Activated CD4-positive, alpha-beta memory T cell treated with anti-CD3 and anti-CD28 coated beads, Interleukin-2, amount 10 ng/mL, durations not matched to agents 7 days and 5 days (primary cell): ENCODE measurements at places on chromosomes 5 and 9.

GRCh38 chr5:132971483-132972435, 8.3 kb upstream of the AFF4 start:
- no peak overlapping the region for H3K27ac ChIP-seq
- H3K4me1 ChIP-seq: no peaks in the 10 kb centered on the region
- peaks cover 3% of the 10 kb centered on the region for H3K27me3 ChIP-seq
- no peak for DNase-seq

- no peaks in the 10 kb centered on the region for H3K4me1 ChIP-seq
- no peaks in the 10 kb centered on the region for H3K36me3 ChIP-seq
- no peak for DNase-seq
- no peak overlapping the region for H3K27ac ChIP-seq
Measured at GRCh38 chr9:107547772-107548297, 58.3 kb upstream of the KLF4 start.

DNA sequence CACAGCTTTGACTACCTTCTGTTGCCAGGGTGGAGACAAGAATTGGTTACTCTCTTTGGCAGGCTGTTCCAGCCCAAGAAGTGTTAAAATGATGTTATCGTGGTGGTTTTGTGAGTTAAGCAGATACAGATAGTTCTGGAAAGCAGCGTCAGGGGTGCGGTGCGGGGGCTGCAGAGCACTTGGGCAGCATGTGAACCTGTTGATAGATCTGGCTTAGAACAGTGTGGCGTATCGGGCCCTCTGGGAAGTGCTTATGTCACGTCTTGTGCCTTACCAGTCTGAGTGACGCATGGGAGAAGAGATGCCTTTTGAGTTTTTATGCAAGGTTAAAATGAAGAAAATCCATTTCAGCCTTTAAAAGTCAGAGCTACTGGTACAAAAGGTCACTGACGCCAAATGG, 152.5 kb downstream of the PRKACG start:
- no peak overlapping the region for H3K4me3 ChIP-seq
- no peak for DNase-seq
- no peak overlapping the region for H3K27ac ChIP-seq
- no peaks in the 10 kb centered on the region for H3K36me3 ChIP-seq

DNA sequence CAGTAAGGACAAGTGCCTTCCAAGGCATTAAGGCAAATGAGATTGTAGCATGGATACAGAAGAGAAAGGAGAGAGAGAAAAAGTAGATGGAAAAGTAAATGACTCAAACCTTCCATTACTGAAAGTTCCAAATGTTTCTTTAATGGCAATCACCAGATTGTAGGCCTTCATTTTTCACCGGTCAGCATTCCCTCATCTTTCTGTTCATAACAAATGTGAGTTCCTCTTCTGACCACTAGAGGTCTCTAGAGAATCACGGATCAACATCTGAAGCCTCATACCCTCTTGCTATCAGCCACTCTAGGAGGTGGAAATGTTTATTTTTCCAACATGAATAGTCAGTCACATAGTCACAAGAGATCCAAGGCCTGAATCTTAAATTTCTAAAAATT, 73.6 kb upstream of the RPS23 start:
- H3K27me3 ChIP-seq: no peaks in the 10 kb centered on the region
- DNase-seq: no peak
- H3K27ac ChIP-seq: no peak overlapping the region
- no peaks in the 10 kb centered on the region for H3K36me3 ChIP-seq
- peaks cover 46% of the 10 kb centered on the region for H3K4me1 ChIP-seq
- H3K4me3 ChIP-seq: no peak overlapping the region

DNA sequence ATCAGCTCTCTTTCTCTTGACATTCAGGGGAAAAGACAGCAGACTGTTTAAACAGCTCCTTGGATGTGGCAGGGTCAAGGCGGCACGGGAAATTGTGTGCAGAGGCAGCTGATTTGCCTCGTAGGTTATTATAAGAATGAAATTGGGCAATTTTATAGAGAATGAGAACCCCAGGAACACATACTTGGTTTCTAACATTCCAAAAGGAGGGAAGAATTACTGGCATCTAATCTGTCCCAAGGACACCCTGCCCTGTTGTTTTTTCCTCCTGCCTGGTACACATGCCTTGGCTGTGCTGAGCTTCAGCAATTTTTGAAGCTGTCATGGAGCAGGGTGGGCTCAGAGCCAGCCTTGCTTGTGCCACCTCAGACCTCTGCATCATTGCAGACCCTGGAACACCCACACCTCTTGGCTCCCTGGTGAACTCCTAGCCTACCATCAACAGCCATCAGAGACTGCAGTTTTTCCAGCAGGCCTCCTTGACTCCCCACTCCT, 143.6 kb downstream of the BOD1 start:
- no peak overlapping the region for H3K4me3 ChIP-seq
- no peaks in the 10 kb centered on the region for H3K36me3 ChIP-seq
- no peak overlapping the region for H3K27ac ChIP-seq
- no peaks in the 10 kb centered on the region for H3K4me1 ChIP-seq
- no peak for DNase-seq

- no peak overlapping the region for H3K4me3 ChIP-seq
- no peaks in the 10 kb centered on the region for H3K27me3 ChIP-seq
- no peak for DNase-seq
- no peak overlapping the region for H3K27ac ChIP-seq
- no peaks in the 10 kb centered on the region for H3K4me1 ChIP-seq
Measured at GRCh38 chr9:122058051-122058450, 35.1 kb downstream of the TTLL11 start.

GRCh38 chr5:81922854-81923279, 49.0 kb upstream of the ATG10 start:
- H3K27me3 ChIP-seq: peaks cover 2% of the 10 kb centered on the region
- H3K27ac ChIP-seq: no peak overlapping the region
- H3K36me3 ChIP-seq: no peaks in the 10 kb centered on the region
- H3K4me1 ChIP-seq: no peaks in the 10 kb centered on the region

GRCh38 chr9:2583308-2584013, 38.1 kb upstream of the VLDLR start:
- peaks cover 14% of the 10 kb centered on the region for H3K27me3 ChIP-seq
- H3K27ac ChIP-seq: no peak overlapping the region
- DNase-seq: peak; percentile 19
- peaks cover 10% of the 10 kb centered on the region for H3K4me1 ChIP-seq
- H3K36me3 ChIP-seq: no peaks in the 10 kb centered on the region
- no peak overlapping the region for H3K4me3 ChIP-seq

DNA sequence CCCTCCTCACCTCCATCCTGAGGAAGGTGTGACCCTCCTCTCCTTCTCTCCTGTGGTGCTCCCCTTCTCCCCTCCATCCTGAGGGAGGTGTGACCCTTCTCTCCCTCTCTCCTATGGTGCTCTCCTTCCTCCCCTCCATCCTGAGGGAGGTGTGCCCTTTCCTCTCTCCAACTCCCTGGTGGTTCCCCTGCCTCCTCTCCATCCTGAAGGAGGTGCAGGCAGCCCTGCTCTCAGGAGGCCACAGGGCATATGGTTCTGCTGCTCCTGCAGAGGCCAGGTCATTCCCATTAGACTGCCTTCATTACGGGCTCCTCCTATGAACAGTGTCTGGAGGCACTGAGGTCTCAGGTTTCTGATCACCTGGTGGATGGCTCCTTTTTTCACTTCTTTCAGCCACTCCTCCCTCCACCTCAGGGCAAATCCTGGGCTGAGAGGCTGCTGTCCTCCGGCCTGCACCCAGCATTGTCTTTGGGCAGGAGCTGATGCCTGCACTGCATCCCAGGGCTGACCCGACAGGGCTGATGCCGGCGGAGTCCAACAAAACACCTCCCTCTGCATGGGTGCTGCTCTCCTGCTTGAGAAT, 197.1 kb downstream of the MED10 start:
- no peaks in the 10 kb centered on the region for H3K36me3 ChIP-seq
- no peaks in the 10 kb centered on the region for H3K27me3 ChIP-seq
- H3K27ac ChIP-seq: no peak overlapping the region
- no peaks in the 10 kb centered on the region for H3K4me1 ChIP-seq

GRCh38 chr9:13487936-13488335, 208.4 kb upstream of the MPDZ start:
- no peak overlapping the region for H3K27ac ChIP-seq
- no peaks in the 10 kb centered on the region for H3K4me1 ChIP-seq
- no peak for DNase-seq
- H3K27me3 ChIP-seq: no peaks in the 10 kb centered on the region
- no peaks in the 10 kb centered on the region for H3K36me3 ChIP-seq
